ENCODE measurements at places on chromosomes 13 and 19.
A peak's percentile ranks its signal among the peaks of the same experiment; 100 is the strongest.

DNA sequence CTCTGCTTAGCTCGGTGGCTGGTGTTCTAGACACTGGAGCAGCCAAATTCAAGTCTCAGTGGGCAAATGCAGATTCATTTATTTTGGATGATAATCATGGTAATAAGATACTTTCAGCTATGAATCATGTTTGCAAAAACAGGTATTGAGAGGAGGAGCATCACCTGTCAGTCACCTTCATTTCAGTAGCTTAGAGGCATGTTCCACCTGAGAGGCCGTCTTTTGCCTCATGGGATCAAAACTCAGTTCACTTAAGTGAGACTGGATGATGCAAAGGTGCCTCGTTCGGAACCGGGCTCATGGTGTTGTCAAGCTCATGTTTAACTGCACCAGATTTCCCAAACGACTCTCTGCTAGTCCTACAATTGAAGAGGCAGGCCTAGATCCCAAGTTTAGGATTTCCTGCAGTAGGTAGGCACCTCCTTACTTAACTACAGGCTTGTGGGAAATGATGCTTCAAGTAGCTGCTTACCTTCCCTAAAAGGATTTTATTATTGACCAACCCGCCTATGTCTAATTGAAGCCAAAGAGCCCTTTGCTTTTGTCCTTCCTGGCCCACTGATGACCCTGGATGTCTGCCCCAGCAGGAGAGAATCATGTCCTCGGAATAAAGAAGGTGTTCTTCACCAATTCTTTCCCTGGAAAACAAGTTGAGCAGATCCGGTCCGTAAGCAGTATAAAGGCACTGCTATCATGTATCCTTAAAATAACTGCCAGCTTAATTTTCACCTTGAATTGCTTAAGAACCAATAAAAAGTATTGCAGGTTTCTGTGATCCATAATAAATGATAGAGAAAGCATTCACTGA lies 60.0 kb downstream of the ZAR1L start:
- DNase-seq: no peak
- no peak overlapping the region for H3K4me3 ChIP-seq
- no peaks in the 10 kb centered on the region for H3K27me3 ChIP-seq
- H3K4me1 ChIP-seq: no peaks in the 10 kb centered on the region
- H3K36me3 ChIP-seq: peaks cover 2% of the 10 kb centered on the region
- H3K27ac ChIP-seq: no peak overlapping the region

DNA sequence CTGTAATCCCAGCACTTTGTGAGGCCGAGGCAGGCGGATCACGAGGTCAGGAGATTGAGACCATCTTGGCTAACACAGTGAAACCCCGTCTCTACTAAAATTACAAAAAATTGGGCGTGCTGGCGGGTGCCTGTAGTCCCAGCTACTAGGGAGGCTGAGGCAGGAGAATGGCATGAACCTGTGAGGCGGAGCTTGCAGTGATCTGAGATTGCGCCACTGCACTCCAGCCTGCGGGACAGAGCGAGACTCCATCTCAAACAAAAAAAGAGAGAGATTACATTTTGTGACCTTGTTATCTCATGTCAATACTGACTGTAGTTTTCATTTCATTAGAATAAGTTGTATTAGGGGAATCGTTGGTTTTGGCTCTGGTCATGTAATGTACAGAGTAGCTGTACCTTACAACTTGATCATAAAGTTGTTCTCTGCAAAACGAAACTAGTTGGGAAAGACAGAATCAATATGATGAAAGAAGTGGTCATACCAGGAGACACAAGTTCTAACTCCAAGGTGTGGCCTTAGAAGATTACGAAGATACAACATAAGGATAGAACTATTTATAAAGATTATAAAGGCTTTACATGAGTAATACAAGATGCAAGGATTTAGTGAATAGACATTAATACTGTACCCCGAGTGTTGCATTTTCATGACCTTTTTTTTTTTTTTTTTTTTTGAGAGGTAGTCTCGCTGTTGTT lies 15.3 kb downstream of the TMEM38A start:
- H3K36me3 ChIP-seq: no peaks in the 10 kb centered on the region
- no peak overlapping the region for H3K27ac ChIP-seq
- H3K4me3 ChIP-seq: no peak overlapping the region

GRCh38 chr13:114130837-114131582 lies 1.4 kb downstream of the RASA3 start:
- no peaks in the 10 kb centered on the region for H3K27me3 ChIP-seq
- H3K4me1 ChIP-seq: peaks cover 20% of the 10 kb centered on the region
- peak overlapping the region; percentile 96 for H3K27ac ChIP-seq
- peaks cover 3% of the 10 kb centered on the region for H3K36me3 ChIP-seq
- H3K4me3 ChIP-seq: peak overlapping the region; percentile 87
- peak; percentile 94 for DNase-seq

GRCh38 chr19:28862238-28862637 lies 350.7 kb downstream of the UQCRFS1 start:
- H3K4me3 ChIP-seq: no peak overlapping the region
- no peak overlapping the region for H3K27ac ChIP-seq
- no peaks in the 10 kb centered on the region for H3K27me3 ChIP-seq
- no peak for DNase-seq
- H3K4me1 ChIP-seq: no peaks in the 10 kb centered on the region

DNA sequence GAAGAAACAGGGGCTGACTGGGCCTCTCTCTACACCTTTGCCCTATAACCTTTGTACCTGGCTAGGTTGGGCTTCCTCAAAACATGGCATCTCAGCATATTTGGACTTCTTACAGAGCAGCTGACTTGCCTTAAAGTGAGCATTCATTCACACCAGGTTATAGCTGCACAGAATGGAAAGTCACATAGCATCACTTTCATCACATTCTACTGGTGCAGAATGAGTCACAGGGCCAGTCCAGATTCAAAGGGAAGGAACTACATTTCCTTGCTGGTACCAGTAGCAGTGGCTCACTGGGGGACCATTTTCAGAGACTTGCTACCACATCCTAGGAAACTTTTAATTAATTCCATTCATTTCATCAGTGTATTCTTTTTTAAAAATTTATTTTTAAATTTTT lies 20.3 kb upstream of the TPTE2 start:
- H3K4me1 ChIP-seq: no peaks in the 10 kb centered on the region
- H3K27me3 ChIP-seq: no peaks in the 10 kb centered on the region
- H3K27ac ChIP-seq: no peak overlapping the region
- H3K4me3 ChIP-seq: no peak overlapping the region

All from fibroblast of lung (primary cell).